ENCODE measurements at places on chromosomes 6 and 20.

DNA sequence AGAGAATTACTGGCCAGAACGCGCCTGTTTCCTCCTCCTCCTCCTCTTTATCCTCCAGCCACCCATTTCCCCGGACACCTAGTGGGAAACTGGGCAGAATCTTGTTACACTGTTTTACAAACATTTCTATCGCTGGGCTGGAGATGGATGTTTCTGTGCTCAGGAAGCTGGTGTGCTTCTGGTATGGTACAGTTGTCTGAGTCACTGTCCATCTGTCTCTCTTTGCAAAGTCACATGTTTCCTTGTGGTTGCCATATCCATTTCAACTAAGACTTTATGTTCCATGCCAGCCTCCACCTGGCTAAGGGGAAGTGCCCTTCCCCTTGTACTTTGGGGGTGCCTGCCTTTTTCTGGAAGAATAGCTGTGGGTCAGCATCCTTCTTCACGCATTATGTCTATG is 52.9 kb upstream of the SLC22A16 start:
- peak; percentile 59 for DNase-seq

GRCh38 chr6:25010902-25011625 is 75.3 kb upstream of the RIPOR2 start:
- DNase-seq, result peak; percentile 20

GRCh38 chr6:158233214-158233795 is 65.2 kb downstream of the GTF2H5 start:
- no peak for DNase-seq

DNA sequence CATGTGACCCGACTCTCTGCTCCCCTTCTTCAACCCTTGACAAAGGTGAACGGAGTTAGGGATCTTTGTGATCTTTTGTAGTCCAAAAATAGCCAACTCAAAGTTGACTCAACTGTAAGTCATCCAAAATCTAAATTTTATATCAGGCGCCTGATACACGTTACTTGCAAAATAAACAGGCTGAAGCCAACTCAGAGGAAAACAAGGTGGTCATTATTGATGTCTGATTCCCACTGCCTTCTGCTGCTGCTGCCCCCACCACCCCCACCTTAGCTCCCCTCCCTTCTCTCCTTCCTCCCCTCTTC is 13.2 kb upstream of the RNF8 start:
- DNase-seq, result no peak

- DNase-seq, result no peak
Observed at GRCh38 chr6:127518191-127518709, 885 bp downstream of the MTCL3 start.

DNA sequence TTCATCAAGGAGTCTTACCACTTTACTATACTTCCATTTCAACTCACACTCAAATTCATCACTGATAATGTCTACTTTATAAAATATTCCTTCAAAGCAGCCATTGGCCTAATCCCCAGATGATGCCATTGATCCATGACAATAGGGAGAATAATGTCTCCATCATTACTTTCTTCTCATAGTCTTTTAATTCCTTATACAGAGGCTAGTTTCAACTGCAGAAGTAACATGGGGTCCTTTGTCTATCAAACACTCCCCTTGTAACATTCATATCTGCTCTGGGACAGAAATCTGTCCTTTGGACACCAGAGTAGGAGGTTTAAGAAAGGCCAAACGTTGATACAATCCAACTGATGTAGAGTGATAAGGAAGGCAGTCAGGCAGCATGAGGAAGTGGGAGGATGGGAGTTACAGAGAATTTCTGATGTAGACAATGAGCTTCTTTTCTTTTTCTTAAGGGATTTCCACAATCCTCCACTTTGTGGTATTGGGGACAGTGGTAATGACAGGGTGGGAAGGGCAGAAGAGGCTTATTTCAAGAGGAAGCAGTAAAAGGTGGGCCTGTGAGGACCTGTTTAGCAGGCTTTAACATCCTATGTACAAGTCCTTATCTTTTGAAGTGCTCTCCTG is 18.9 kb upstream of the HLA-DOA start:
- DNase-seq, result no peak

DNA sequence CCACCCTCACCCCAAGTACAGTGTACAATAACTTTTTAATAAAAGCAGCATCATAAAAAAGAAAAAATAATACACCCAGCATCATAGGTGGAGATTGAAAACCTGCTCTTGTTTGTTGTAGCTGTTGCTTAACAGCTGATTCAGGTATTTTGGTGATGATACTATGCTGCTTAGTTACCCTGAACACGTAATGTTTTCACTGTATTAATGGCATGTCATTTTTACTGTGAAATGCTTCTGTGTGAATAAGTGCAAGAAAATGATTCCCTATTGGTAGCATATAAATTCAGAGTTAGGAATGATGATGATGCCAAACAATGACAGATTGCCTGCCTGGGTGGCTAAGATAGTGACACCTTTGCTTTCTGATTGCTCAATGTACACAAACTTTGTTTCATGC is 405.7 kb downstream of the HDGFL1 start:
- DNase-seq, result no peak

DNA sequence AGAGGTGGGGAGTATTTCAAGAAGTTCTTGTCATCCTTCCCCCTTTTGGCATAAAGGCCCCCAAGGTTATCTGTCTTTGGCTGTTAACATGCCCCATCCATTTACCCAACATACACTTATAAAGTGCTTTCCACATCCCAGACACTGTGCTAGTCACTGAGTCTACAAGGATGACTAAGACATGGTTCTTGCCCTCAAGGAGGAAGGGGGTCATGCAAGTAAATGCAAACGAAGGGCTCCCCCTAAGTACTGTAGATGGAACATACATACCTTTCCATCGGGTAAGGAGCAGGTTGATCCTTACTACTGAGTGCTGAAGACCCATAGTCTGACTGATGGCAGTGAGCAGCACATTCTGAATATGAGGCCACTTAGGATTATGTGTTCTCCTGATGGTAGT is 38.3 kb downstream of the HECA start:
- no peak for DNase-seq

GRCh38 chr6:149354009-149354408 is 36.5 kb downstream of the TAB2 start:
- DNase-seq, result no peak

GRCh38 chr6:74519163-74519562 is 686.7 kb downstream of the COL12A1 start:
- DNase-seq, result no peak

DNA sequence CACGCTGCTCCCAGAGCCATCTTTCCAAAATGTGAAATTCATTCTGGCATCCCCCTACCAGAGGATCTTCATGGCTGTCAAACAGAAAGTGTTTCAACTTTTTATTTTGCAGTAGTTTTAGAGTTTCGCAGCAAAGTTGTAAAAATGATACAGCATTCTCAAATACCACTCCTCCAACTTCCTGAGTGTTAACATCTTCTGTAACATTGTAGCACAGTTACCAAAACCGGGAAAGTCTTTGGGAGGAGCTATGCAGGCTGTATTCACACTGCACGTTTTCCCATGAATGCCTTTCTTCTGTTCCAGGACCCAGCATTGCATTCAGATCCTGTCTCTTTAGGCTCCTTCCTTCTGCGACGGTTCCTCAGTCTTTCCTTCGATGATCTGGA is 30.1 kb downstream of the CDYL start:
- no peak for DNase-seq

- no peak for DNase-seq
Observed at GRCh38 chr6:27674882-27675281, 202.0 kb upstream of the ZNF184 start.

- DNase-seq, result no peak
Observed at GRCh38 chr6:26240157-26241032, 124.6 kb upstream of the BTN3A2 start.

DNA sequence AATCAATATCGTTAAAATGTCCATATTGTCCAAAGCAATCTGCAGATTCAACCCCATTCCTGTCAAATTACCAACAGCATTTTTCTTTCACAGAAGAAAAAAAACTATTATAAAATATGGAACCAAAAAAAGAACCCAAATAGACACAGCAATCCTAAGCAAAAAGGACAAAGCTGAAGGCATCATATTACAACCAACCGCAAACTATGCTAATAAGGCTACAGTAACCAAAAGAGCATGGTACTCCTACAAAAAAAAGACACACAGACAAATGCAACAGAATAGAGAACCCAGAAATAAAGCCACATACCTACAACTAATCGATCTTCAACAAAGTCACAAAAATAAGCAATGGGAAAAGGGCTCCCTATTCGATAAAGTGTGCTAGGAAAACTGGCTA is 49.2 kb downstream of the RNGTT start:
- no peak for DNase-seq

DNA sequence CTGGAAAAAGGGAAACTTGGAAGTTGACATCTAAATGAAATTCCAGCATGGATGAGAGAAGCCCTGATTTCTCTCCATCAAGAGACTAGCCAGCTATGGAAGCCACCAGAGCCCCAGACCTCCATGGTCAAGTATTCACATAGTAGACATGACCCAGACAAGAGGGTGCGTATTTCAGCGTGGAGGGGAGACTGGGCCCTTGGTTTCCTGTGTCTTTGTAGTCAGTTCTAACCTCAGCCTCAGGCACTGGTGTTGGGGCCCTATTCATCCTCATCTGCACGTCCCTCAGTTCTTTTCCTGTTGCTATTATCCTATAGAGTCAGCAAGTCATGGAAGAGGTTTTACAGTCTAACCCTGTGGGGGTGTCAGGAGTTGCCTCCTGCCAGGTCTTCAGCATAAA is 12.5 kb downstream of the GNL1 start:
- DNase-seq, result no peak

DNA sequence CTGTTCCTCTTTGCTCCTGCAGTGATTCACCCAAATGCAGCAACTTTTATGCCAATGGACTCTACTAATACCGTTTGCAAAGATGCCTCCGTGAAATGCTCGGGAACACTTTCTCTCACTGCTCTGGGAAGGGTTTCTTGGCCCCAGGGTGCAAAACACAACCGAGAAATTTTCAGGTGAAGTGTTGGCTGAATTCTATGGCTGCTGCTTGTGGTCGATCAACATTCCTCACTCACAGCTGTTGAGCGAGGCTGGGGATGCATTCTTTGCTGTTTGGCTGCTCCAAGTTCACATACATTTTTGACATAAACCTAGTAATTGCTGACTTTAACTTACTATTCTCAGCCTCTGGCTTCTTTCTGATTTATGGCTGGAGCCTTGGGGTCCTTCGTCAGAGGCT is 342.0 kb upstream of the CHD6 start:
- no peak for DNase-seq
